ENCODE measurements at places on chromosomes 2 and 18.

DNA sequence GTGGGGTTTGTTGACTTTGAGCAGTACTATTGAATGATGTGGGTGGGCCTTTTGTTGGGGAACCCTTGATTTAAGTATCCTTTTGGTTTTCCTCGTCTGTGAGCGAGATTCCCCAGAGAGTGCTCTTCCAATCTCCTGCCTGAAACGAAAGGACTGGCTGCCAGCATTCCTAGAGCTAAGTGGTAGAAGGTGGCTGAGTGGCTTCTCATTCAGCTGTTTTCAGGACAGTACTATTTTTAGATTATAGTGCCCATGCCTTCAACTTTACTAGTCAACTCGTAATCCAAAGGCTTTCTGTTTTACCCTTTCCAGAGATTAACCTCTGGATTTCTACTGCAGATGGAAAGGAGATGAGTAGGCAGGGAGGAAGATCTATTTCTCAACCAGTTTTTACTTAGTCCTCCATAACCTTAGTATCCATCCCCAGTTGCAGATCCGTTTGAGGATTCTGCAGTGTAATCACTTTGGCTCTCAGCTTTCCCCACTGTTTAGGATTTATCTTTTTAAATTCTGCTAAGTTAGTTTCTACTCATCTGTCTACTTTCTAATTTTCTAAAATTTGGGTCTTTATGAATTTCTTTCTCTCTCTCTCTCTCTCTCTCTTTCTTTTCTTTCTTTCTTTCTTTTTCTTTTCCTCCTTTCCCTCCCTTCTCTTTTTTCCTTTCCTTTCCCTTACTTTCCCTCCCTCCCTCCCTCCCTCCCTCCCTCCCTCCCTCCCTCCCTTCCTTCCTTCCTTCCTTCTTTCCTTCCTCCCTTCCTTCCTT, 9.2 kb downstream of the SLC4A1AP start:
- DNase-seq = no peak

DNA sequence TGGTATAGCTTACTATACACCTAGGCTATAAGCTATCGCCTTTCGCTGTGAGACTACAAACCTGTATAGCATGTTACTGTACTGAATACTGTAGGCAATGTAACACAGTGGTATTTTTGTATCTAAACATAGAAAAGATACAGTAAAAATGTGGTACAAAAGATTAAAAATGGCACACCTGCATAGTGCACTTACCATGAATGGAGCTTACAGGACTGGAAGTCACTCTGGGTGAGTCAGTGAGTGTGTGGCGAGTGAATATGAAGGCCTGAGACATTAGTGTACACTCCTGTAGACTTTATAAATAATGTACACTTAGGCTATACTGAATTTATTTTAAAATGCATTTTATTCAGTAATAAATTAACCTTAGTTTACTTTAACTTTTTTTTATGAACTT, 258.2 kb upstream of the SP5 start:
- DNase-seq = no peak

- DNase-seq = no peak
Observed at GRCh38 chr2:181910028-181910831, 18.7 kb downstream of the ITPRID2 start.

GRCh38 chr2:12269041-12269972, 447.4 kb upstream of the TRIB2 start:
- no peak for DNase-seq

DNA sequence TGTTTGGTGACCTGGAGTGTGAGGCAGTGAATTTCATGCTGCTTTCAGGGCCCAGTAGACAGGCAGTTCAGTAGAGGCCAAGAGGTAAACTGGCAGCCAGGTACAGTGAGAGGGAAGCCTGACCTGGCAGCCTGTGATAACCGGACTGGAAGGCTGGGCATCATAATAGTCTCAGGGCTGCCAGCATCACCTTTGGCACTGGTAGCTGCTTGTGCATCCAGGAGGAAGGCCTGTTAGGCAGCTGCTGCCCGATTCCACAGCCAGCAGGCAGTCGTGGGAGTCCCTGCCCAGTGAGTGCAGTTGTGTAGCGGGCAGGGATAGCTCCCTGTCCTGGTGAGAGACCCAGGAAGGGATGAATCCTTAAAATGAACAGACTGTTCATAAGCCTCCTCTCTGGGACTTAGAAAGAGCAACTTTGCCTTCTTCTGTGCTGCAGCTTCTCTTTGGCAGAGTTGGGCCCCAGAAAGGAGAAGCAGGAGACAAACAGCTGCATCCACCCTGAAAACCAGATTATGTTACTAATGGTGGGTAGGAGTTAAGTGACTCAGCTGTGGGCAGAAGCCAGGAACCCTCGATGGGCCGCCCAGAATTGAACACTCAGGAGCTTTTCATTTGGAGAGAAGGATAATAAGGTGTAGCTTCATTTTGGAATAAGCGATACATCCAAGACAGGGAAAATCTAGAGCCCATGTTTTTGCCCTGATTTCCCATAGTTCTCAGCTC, 8.1 kb upstream of the GPBAR1 start:
- DNase-seq = no peak

- no peak for DNase-seq
Observed at GRCh38 chr2:50491541-50492476, 540.1 kb downstream of the NRXN1 start.

DNA sequence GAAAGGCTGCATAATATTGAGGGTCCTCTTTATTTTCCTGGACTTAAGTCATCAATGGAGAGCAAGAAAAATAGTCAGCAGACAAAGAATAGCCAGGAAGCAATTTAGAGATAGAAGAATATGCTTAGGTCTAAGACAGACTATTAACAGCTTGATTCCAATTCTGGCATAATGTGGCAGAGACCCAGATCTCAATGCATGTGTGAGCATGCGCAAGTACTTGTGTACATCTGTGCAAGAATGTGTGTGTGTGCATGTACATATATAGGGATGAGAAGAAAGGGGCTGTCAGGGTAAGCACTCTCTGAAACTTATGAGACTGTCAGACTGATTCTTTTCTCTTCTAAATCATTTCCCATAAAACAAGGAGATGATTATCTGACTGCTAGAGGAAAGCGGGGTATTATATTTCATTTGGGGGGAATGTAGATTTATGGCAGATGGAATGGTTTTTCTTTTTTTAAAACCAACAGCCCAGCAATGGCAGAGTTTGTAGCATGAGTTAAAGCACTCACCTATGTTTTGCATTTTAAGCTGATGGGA, 381.3 kb upstream of the SPRED2 start:
- no peak for DNase-seq

- DNase-seq = no peak
Observed at GRCh38 chr2:121801916-121802315, 46.5 kb downstream of the TSN start.

DNA sequence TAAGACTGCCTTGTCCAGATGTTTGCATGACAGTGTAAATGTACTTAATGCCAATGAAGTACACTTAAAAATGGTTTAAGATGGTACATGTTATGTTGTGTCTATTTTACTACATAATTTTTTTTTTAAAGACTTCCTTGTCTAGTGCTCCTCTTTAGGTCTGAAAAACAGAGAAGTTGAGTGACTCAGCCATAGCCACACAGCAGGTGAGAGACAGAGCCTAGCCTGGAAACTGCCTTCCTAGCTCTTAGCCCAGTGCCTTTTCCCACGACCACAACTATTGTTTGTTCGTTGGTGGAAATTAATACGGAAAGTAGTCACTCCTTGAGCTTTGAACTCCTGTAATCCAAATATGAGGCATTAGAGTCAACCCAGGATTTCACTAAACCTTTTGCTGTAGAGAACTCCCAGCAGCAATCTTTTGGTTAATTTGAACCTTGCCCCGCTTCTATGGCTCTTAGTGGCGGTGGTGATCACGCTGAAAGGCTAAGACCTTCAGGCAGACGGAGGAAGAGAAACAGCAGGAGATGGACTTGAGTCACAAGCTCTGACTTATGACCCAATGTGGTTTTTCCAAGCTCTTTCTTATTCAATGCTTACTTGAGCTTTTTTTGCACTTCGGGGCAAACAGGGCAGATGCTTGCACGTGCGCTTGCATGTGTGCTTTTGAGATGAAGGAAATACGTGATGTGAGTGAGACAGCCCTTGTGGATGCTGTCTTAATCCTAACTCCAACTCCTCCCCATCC, 21.2 kb downstream of the TRIB2 start:
- no peak for DNase-seq

DNA sequence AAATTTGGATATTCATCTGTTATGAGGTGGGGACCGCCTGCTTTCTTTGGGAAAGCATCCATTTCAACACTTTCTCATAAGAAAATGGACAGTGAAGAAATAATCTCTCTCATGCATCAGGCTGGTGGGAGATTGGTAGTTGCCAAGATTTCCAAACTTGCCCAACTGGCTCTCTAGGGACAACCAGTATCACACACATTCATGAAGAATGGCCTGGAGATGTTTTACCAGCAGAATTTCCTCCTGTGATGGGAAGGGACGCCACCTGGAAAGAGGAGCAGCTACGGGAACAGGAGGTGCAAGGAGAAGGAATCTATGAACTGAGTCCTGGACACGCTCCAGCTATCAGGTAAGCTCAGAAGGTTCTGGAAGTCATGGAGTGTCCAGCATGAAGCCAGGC, 39.4 kb downstream of the LIPG start:
- no peak for DNase-seq

- no peak for DNase-seq
Observed at GRCh38 chr18:52636536-52636935, 296.5 kb downstream of the DCC start.

- DNase-seq = no peak
Observed at GRCh38 chr18:36389811-36390581, 92.5 kb downstream of the FHOD3 start.

DNA sequence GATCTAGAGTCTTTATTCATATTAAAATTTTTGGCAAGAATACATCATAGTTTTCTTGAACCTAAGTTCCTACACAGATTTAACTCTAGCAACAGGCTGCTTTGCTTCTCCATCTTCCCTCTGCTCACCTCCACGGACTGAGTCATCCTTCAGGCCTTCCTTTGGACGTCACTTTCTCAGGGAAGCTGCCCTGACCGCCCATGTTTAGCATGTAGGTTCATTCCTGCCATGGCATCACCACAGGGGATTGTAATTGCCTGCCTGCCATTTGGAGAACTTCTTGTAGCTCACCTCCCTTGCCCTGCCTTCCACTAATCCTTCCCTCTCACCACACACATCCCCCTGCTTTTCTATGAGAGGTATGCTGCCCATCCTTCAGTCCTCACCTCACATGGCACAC, 43.9 kb upstream of the B3GNT2 start:
- no peak for DNase-seq

- no peak for DNase-seq
Observed at GRCh38 chr2:8501061-8501720, 180.7 kb upstream of the ID2 start.

- DNase-seq = no peak
Observed at GRCh38 chr2:10137053-10137843, 14.7 kb downstream of the RRM2 start.

DNA sequence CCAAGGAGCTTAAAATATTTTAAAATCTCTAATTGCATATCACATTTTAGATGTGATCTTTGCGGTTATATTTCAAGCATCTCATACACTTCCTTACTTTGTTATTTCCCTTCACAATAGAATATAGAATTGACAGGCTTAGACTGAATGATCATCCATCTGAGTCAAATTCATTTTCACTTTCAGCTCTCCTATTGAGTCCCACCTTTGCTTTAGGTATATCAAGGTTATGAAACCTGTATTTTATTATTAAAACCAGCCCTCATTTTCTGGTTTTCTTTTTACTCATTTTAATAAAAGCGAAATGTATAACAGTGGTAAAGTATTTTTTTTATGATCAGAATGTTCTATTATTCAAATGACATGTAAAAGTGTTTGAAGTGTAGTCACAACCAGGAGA, 162.9 kb upstream of the KYNU start:
- DNase-seq = no peak

All from activated gamma-delta T cell (primary cell).